ENCODE measurements at places on chromosomes 5 and 9. TPM values are rescaled to one million over a fixed set of nuclear protein-coding genes. Genes with fewer than 3 reads are reported as not detected.

IL9 gene
- total RNA-seq: not detected

- DNase-seq: no peak
Observed at GRCh38 chr5:42035526-42035925, 110.4 kb downstream of the FBXO4 start.

DNA sequence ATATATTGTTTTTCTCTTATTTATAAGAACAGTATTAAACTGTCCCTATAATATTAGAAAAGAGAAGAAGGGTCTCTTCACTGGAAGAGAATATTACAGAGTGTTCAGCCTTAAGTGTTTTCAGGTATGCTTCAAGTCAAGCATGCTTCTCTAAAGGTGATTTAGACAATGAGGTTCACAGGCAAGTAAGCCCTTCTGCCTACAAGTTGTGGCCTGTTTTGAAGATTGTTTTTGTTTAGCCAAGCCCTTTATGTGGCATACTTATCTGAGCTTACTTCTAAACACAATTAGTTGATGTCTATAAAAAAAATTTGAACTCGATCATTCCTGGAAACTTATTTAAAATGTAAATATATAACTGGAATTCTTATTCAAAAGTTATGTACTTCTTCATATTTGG, 343.8 kb upstream of the CDH18 start:
- DNase-seq: no peak

- no peak for DNase-seq
Observed at GRCh38 chr5:107893642-107894041, 222.9 kb upstream of the EFNA5 start.

- no peak for DNase-seq
Observed at GRCh38 chr5:170403675-170404074, 14.5 kb upstream of the KCNMB1 start.
